ENCODE measurements at places on chromosomes 13 and 19. TPM values are rescaled to one million over a fixed set of nuclear protein-coding genes. Genes with fewer than 3 reads are reported as not detected.

DNA sequence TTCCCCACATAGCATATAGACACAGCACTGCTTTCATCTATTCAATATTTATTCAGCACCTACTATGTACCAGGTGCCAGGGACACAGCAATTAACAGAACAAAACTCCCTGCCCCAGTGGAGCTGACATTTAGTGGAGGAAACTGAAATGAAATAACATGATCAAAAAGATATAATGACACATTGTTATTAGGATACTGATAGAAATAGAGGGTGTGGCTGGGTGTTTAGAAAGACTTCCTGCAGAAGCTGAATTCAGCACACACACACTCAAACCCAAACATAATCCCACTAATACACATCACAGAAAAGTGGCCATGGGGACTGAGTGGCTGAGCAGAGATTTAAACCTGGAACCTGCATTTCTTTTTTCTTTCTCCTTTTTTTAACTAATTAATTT is 3.8 kb upstream of the CDC37 start:
- DNase-seq = no peak

DNA sequence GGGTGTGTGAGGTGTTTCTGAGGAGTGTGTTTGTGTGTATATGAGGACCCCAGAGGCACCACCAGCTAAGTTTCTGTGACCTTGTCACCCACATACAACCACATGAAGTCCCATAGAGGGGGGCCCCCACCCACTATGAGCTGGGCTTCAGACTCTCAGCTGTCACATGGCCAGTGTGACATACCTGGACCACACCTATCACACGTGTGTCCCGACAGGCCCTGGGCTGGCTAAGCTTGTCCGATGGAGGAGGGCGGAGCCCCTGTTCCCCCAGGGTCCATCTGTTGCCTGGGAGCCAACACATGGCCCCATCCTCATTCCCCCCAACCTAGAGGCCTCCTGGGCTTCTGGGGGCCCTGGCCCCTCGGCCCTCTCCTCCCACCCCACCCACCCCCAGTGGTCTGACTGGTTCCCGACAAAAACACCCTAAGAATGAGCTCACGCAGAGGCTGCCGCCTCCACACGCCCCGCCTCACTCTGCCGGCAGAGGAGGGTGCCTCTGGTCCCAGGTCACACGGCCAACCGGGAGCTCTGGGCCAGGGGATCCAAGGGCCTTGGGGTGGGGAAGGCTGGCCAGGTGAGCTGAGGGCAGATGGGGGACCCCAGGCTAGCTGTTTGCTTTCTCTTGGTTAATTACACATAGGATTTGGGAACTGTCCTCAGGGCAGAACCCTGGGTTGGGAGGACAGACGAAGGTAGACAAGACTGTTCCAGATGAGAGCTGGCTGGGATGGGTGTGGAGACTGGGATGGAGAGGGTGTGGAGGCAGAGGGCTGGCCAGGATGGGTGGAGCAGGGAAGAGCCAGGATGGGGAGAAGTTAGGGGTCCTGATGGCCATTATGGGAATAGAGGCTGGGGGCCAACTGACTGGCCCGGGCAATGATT is 4.3 kb downstream of the KLC3 start:
- DNase-seq = no peak

DNA sequence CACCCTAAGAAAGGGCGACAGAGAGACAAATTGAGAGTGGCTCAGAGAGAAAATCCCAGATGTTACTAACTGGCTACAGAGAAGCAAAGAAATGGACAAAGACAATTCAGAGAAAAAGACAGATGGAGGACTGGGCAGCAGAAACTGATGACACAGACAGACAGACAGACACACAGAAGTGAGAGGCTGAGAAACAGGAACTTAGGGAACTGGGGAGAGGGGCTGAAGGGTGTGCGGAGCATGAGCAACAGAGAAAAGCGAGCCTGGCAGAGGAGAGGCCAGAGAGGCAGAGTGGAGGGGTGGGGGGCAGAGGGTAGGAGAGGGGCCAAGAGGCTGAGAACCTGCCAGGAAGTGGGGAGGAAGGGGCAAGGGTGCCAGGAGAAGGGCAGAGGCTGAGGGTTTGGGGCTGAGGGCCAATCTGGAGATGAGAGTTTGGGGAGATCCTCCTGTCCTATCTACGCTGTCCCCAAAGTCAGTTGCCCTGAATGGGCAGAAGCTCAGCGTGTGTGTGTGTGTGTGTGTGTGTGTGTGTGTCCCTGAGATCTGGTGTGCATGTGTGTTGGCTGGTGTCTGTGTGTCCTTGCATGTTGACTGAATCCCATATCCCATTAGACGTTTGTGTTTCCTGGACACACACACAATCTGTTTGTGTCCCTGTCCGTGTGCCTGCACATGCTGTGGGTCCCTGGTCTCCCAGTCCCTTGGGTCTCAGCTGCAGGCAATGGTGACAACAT is 5.6 kb upstream of the ERFL start:
- DNase-seq = no peak

DNA sequence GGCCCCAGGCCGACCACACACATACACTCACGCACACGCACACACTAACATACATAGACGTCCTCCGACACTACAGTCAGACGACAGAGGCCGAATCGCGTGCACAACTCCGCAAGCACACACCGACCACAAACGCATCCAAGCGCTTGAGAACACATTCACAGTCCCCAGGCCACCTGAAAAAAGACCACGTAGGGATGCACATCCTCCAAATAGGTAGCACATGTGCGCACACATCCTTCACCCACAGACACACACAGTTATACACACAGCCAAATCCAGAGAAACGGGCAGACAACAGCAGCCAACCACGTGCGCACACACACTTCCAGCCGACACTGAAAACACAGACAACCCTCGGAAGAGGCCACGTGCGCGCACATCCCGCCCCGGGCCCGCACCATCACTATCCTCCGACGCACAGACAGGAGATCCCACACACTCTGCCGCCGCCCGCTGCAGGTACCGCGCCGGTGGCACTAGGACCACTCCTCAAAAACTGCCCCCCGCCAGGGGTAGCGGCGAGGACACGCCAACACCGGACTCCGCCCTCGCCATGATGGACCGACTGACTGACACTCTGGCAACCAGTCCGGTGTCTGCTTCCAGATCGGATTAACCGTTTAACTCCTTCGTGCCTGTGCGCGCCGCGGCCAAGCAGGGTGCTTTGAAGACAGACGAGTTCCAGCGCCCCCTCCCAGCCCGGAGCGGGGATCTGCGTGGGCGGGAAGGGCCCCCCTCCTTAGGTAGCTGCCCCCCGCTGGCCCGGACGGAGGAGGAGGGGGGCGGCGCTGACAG is 493 bp upstream of the PDE4A start:
- DNase-seq = no peak

GRCh38 chr13:46202188-46202795 is 9.4 kb upstream of the LRRC63 start:
- DNase-seq = no peak

DNA sequence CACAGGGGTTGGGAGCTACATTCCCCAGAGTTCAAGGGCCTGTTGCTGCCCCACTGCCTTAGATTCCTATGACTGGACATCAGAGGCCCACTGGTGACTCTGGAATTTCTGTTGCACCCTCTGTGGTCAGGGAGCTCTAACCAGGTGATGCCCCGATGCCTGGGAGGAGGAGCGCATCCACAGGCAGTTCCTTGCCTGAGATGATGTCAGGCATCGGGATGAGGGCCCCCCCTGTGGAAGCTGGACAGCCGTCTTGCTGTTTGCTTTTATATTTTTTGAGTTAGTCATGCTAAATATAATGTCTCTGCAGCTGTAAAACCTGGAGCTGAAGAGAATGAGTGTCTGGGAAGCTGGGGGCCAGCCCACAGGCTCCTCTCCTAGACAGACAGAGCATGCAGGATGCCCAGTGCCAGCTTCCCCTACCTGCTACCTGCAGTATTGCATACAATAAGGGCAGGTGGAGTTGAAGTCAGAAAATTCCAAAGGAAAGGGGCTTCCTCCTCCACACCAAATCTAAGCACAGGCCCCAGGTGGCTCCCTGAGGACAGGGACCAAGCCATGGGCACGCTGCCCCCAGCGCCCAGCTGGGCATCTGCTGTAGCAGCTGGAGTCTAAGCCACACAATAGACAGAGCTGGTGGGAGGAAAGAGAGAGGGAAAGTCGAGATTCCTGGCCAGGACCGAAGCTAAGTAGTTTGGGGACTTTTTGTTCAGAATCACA is 16.2 kb downstream of the COL4A2 start:
- DNase-seq = no peak

URI1 gene
- polyA plus RNA-seq = 86.5 TPM

DNA sequence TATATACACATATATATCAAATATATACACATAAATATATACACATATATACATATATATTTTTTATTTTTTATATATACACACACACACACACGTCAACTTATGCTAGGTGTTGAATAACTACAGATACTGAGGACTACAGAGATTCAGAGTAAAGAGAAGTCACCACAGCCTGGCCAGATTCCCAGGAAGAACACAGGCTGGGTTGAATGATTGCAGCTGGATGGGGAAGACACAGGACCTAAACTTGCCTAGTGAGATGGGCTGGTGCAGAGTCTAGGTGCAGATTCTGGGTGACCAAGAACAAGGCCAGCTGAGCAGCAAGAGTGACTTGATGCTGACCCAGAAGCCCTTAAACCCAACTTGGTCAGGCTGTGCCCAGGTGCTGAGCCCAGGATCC is 241.3 kb downstream of the KCTD12 start:
- DNase-seq = no peak

OR1I1 gene
- 0.06 TPM for polyA plus RNA-seq

DNA sequence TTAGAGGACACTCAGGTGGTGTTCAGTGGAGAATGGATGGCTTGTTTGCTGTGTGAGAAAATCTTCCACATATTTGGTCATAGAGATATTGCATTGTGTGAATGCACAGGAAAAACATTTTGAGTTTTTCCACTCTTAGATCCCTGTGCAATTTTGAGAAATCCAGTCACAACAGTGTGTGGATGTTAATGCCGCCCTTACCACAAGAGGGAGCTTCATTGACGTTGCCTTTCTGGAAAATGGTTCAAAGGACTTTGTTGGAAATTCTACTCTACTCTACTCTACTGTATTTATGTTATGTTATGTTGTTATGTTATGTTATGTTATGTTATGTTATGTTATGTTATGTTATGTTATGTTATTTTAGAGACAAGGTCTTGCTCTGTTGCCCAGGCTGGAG is 13.4 kb downstream of the ZNF20 start:
- DNase-seq = no peak

- DNase-seq = no peak
These were observed 46.3 kb downstream of the DACH1 start for GRCh38 chr13:71820699-71821098.

SPTBN4 gene
- 1.5 TPM for polyA plus RNA-seq

CEACAM3 gene
- 0.16 TPM for polyA plus RNA-seq

FSD1 gene
- 1.9 TPM for polyA plus RNA-seq

DNA sequence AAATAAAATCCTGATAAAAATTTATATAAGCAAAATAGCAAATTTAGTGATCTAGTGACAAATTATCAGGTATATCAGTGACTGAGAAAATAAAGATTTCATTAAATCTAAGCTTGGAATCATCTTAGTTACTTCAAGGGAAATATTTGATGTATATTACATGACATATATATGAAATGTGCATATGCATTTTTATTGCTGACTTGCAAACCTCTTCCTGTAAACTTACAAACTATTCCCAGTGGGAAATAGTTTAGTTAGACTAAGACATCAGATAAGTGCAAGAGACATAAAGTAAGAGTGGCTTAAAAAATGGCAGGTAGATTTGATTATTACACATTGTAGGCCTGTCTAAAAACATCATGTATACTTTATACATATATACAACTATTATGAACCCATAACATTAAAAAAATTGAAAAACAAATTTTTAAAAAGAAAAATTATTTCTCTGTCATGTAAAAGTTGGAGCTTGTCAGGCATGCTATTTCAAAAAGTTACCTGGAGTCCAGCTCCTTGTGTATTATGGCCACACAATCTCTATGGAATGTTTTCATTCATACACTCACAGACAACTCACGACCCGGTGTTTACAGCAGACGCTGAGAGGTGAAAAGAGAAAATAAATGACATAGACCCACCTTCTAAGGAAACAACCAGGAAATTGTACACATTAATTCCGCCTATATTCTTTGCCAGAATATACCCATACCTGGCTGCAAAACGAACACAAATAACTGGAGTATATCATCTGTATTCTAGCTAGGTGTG is 724.5 kb downstream of the SLITRK6 start:
- DNase-seq = no peak

SPART gene
- polyA plus RNA-seq = 103 TPM

GRCh38 chr13:63107179-63107943 is 1691.7 kb upstream of the PCDH20 start:
- no peak for DNase-seq

DNA sequence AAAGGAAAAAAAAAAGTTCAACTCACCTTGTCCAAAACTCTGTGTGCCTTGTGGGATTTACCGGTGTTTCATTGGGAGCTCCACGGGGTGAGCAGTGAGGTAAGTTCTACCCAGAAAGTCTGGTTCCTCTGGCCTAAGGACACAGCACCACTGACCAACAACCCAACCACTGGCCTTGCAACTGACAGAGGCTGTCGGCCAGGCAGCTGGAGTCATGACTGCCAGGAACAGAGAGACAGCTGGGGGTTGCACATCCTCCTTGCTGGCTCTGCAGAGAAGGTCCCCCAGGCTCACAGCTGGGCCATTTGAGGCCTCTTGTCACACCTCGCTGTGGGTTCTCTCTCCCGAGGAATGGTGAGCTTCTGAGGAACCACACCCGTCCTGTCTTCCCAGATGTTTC is 59.5 kb downstream of the ANKRD10 start:
- DNase-seq = no peak

DNA sequence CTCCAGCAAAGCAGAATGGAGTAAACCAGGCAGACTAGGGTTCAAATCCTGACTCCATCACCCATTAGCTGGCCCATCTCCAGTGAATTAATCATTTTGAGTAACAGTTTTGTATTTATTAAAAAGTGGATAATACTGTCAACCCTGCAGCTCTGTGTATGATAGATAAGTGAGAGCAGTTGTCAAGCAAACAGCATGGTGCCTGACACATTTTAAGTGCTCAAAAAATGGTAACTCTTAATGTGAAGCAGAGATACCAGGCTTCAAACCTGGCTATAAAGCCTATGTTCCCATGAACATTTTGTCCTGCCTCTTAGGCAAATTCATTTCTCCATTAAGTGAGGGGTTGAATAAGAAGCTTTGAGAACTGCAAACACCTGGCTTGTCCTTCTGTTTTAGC is 409.6 kb downstream of the TBC1D4 start:
- DNase-seq = no peak

- peak; percentile 64 for DNase-seq
These were observed 1.4 kb downstream of the EFNB2 start for GRCh38 chr13:106533943-106534638.
